ENCODE measurements at places on chromosomes 5 and 9. TPM values are rescaled to one million over a fixed set of nuclear protein-coding genes. Genes with fewer than 3 reads are reported as not detected.

Gene UAP1L1
- total RNA-seq, result 6.2 TPM

Gene TMEM174
- not detected for total RNA-seq

Gene MLANA
- total RNA-seq, result 0.10 TPM

Gene RBM22
- total RNA-seq, result 60.0 TPM

Gene PLCXD3
- total RNA-seq, result under 0.01 TPM

Gene SPATA31C1
- total RNA-seq, result not detected

Gene MEF2C
- total RNA-seq, result 30.0 TPM

Gene IRX2
- not detected for total RNA-seq

Gene STKLD1
- total RNA-seq, result 0.10 TPM

Gene CDH18
- total RNA-seq, result not detected

Gene PCDHB9
- 0.31 TPM for total RNA-seq

Gene AGGF1
- 15.2 TPM for total RNA-seq

Gene RORB
- total RNA-seq, result 0.10 TPM

Gene RNF183
- not detected for total RNA-seq

Gene IRX1
- not detected for total RNA-seq

Gene OR1L4
- not detected for total RNA-seq

Gene CD72
- total RNA-seq, result 4.9 TPM

Gene LURAP1L
- total RNA-seq, result 0.10 TPM

Gene ZNF484
- total RNA-seq, result 36.4 TPM

Gene CCDC187
- total RNA-seq, result 0.10 TPM

Gene IFNA21
- not detected for total RNA-seq

Gene TMC1
- 0.52 TPM for total RNA-seq

Gene ECM2
- 0.31 TPM for total RNA-seq

Gene SLC28A3
- 0.10 TPM for total RNA-seq

Gene HTR4
- not detected for total RNA-seq

Gene GPR150
- total RNA-seq, result 0.42 TPM
